ENCODE measurements at places on chromosomes 5 and 9.

- no peak for DNase-seq
These were observed 70.4 kb downstream of the TEX10 start for GRCh38 chr9:100282388-100282719.

DNA sequence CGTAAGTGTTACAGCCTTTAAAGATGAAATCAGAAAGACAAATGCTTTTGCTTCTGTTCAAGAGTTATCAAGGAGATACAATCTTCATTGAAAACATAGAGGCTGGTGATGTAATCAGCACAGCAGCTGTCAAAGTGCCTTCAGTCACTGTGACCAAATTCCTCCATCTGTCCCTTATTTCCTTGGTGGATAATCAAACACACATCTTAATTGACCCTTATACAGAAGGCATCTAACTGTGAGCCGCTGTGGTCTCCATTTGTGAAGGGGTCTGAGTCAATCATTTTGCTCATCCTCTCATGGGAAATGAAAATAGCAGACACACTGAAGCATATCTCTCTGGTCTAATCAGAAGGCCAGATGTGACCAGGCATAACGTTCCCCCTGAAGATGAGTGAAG is 130.1 kb upstream of the TLR4 start:
- DNase-seq = no peak

GRCh38 chr5:112374818-112375217 is 44.3 kb downstream of the EPB41L4A start:
- no peak for DNase-seq

DNA sequence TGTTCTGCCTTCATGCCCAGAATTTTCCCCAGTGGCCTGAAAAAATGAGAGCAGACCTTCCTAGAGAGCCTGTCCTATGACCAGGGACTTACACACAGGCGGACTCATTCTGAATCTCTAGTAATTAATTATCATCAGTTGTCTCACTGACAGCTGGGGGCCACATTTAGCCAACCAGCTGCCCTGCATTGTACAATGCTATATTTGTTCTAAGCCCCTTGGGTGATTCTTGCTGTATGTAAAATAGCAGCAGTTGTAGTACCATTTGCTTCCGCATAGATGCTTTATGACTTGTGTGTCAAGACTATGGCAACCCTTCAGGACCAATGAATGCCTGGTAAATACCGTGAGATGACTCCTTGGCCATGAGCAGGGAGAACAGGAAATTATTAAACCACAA is 415.4 kb upstream of the SEMA6A start:
- DNase-seq = no peak

DNA sequence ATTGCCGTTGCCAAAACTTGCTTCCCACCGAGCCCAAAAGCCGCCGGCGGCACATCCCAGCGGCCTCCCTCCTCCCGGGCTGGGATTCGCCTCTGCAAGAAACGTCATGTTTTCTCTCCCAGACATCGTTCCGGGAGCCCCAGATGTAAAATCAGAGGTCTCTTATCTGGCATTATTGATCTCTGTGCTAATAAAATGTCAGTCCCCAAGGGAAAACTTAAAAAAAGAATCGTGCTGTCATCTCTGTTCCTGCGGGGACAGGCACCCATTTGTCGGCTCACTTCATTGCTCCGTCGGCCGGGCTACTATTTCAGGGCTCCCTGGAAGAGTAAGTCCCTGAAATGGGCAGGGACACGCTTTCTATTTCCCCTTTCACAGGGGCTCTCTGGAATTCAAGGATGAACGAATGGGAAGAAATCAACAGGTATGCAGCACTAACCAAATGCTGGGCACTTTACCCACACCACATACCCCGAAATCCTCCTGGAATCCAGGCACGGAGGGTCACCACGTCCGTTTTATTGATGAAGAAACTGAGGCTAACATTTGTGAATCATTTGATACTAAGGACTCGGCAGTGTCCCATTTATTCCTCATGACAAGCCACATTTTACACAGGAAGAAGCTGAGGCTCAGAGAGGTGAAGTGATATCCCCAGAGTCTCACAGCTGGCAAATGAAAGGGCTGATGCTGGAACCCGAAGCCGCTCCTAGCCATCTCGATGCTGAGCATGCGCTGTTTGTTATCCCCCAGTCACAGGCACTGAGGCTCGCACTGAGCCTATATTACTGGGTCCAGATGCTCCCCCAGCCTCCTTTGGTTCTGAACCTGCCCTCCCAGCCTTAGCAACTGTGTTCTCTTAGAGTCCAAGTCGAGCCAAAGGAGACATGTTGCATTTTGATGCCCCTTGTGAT is 35.7 kb upstream of the MSX2 start:
- DNase-seq = no peak

GRCh38 chr5:32572778-32573480 is 12.4 kb upstream of the SUB1 start:
- no peak for DNase-seq

DNA sequence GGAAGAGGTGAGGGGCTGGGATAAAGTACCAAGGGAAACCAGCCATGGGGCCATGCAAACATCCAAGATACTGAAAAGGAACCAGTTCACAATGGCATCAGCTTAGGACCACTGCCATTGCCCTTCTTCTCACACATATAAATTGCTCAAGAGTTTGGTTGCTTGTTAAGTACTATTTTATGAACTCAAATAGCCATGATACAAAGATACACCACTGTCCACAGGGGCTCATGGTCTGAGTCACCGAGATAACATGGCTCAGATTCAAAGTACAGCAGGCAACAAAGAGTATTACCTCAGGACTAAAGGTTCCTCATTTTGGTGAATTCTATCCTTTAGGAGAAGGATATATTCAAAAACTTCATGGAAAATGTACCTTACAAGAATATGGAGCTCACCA is 55.6 kb downstream of the FANCC start:
- no peak for DNase-seq

DNA sequence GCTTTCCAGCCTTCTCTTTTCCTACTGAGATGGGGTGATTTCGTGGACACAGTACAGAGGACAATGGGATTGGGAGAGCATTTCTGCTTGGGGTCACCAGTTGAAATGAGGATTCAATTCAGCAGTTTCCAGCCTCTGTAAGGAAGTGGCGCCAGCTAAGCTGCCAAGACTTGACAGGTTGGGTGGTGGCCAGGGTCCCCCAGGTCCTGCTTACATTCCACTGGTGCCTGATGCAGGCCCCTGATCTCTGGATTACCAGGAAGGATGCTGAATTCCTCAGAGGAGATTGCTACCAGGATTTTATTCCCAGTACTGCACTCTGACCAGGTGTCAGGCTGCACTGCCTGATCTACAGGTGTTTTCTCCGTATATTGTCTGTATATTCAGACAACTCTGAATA is 119.7 kb downstream of the PSD2 start:
- DNase-seq = no peak

DNA sequence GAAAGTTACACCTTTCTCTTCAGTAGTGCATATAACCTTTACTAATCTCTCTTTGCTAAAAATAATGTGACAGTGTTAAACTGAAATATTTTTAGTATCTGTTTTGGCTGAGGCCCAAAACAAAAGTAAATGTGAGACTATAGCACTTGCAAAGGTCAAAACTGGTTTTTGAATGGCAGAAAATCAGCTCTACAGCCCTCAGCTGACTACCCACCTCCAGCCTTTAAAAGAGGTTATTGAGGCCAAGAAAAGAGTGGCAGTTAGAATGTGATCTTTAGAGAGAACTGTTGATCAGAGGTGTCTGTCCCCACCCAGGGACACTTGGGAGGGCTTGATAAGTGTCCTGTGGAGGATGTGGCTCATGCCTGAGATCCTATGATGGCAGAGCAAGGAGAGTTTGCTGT is 30.9 kb downstream of the PRKACG start:
- no peak for DNase-seq

DNA sequence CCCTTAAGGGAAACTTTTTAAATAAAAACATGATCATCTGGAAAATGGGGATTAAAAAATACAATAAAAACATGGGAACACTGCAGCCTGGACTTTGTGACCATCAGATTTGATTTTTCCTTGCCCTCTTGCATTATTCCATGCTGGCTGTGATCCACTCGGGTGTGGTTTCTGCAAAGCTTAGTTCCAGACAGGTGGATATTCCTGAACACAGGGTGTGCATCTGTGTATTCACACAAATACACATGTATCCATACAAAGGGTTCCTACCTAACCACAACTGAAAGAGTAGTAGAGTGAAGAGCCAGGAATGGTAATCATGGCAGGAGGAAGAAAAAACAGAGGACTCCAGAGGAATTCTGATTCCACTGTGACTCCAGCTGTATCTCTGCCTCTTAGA is 178.2 kb downstream of the PAM start:
- DNase-seq = no peak

GRCh38 chr9:21251190-21251589 is 11.4 kb upstream of the IFNA14 start:
- no peak for DNase-seq

DNA sequence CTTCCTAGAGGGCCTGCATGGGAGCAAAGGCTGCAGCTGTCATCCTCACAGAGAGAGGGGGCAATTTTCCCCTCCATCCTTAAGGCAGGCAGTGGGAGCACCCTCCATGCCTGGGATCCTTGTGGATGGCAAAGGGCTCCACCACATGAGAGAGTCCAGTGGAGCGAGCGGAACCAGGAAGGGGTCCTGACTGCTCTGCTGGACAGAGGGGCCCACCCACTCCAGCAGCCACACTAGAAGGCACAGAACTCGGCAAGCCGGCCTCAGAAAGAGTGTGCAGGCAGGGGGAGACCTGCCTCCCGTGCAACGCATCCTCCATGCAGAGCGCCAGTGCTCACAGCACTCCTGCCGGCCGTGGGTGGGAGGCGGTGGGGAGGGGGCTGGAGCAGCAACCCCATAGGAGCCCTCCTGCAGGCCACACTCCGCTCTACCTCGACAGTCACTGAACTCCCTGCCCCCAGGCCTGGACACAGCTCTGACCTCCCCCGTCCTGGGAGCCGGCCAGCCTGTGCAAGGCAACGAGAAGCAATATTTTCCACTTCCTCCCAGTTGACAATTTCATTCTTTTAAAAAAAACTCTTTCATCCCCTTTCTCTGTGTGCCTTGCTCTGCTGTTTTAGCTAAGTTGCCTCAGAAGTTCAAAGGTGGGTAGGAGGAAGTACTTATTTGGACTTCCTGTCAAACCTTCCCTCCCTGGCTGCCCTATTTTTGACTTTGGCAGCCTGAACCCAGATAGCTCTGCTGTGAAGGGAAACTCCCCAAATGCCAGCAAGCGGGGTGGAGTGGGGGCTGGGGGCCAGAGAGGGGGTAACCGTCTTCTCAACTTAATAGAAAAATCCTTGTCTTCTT is 5.3 kb upstream of the LCP2 start:
- no peak for DNase-seq

- DNase-seq = no peak
These were observed 48.7 kb downstream of the RUSC2 start for GRCh38 chr9:35538361-35539234.

- no peak for DNase-seq
These were observed 253.0 kb downstream of the DEPDC1B start for GRCh38 chr5:60446917-60447316.

DNA sequence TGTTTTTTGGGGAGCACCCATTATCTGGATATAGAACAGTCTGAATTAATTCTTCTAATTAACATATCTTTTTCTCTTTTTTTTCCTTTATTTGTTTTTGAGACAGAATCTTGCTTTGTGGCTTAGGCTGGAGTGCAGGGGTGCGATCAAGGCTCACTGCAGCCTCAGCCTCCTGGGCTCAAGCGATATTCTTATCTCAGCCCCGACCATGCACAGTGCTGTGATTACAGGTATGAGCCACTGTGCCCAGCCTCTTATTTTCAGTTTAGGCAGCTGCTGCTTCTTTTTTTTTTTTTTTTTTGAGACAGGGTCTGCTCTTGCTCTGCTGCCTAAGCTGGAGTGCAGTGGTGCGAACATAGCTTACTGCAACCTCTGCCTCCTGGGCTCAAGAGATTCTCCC is 20.2 kb downstream of the UBE2R2 start:
- DNase-seq = no peak

DNA sequence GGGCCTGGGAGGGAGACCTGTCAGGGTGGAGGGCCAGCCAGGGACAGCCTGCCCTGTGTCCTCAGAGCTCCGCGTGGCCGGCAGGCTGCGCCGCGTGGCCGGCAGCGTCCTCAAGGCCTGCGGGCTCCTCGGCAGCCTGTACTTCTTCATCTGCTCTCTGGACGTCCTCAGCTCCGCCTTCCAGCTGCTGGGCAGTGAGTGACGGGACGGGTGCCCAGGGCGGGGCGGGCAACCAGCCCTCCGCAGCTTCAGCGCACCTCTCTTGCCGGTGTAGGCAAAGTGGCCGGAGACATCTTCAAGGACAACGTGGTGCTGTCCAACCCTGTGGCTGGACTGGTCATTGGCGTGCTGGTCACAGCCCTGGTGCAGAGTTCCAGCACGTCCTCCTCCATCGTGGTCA is 1.8 kb downstream of the SLC34A3 start:
- no peak for DNase-seq

DNA sequence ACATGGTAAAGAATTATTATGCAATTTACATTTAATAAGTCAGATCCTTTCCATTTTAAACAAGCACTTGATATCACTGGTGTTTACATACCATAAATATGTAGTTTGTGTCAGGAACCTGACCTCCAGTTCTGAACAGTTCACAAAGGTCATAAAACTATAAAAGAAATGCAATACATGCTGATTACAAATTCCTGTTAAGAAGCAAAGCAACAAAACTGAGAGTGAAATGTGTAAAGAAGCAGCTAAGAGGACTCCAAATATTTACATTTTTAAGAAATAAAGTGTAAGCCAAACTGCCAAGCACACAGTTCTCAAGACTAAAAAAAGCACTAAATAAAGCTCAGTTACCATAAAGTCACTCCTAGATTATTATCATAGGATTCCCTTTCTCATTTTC is 17.4 kb upstream of the SCAI start:
- DNase-seq = no peak

GRCh38 chr5:75473463-75473862 is 38.0 kb downstream of the CERT1 start:
- no peak for DNase-seq

DNA sequence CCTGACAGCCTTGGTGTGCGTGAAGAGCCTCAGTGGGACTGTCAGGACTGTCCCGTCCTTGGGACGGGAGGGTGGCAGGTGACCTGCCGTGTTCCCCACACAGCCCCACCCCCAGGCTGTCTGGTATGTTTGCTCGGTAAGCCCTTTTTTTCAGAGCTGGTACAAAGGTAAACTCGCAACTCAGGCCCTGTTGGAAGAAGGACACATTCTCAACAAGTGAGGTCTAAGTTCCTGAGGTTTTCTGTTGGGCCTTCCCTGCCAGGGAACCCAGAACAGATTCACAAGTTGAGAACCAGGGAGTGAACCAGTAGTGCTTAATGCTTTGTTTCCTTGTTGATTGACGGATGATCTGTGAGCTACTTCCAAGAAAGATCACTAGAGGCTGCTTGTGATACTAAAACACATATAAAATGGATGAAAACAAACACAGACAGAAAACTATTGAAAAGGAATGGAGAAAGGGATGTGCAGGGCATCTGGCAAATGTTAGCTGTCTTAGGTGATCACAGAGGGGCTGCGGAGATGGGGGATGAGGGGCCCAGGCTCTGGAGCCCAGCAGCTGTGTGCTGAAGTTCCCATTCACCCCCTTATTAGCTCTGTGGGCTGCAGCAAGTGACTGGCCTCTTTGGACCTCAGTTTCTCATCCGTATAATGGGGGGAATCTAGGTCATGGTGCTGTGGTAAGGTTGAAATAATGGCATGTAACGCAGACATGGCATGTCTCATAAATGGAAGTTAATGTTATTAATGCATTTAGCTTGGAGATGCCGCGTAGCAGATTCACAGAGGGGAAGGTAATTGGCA is 2.7 kb downstream of the NDST1 start:
- no peak for DNase-seq

All from AG04449 (cell line).